ENCODE measurements at places on chromosomes 6 and 20.
A peak's percentile ranks its signal among the peaks of the same experiment; 100 is the strongest.

DNA sequence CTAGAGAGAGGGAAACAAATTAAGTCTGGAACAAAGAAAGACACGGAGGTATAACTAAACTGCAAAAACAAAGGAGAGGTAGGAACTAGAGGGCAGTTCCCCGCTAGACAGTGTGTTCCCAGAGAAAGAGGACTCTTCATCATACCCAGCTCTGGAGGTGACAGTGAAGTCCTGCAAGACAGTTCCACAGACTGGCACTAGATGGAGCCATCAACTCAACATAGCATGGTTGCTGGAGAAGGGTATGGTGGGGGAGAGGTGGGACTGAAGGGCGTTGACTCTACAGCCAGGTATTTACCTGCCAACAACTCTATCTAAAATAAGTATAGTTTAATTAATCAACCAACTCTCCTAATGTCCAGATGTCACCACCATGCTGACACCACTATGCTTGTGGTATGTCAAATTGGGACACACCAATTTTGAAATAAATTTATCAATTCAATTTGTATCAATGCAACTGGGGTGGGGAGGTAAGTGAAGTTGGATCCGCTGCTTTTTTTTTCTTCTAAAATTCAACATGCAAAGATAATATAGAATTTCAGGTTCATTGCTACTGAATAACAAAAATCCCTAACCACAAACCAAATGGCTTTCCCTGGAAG is 9.7 kb downstream of the BACH2 start:
- no peak for DNase-seq

DNA sequence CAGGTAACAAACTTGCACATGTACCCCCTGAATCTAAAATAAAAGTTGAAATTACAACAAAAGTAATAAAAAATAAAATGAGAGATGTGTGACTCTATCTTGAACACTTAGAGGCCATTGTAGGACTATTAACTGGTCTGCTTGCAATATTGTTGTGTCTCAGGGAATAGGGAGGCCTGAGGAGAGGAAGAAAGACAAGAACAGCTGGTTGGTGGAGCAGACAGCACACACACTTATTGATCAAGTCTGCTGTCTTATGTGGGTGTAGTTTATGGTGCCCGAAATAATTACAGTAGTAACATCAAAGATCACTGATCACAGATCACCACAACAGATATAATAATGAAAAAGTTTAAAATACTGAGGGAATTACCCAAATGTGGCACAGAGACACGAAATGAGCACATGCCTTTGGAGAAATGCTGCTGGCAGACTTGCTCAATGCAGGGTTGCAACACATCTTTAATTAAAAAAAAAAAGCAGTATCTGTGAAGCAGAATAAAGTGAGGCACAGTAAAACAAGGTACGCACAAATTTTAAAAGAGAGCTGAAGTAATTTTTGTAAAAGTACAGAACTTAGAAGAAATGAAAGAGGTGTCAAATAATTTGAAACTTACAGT is 110.1 kb upstream of the HDAC2 start:
- DNase-seq, result no peak

DNA sequence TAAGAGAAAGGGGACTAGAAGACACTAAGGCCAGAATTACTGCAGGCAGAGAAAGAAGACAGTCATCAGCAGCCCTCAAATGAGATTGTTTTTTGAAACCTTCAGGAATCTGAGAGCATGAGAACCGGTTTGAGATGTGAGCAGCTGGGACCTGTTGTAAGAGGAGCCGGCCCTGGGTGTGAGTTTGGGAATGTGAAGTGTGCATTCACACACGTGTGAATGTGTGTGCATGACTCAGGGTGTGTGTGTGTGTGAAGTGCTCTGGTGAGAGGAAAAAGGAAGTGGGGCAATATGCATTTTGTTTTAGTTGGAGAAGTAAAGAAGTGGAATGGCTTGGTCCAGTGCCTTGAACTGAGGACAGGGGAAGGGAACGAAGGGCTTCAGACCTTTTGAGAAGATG is 4.3 kb downstream of the SCUBE3 start:
- DNase-seq, result no peak

DNA sequence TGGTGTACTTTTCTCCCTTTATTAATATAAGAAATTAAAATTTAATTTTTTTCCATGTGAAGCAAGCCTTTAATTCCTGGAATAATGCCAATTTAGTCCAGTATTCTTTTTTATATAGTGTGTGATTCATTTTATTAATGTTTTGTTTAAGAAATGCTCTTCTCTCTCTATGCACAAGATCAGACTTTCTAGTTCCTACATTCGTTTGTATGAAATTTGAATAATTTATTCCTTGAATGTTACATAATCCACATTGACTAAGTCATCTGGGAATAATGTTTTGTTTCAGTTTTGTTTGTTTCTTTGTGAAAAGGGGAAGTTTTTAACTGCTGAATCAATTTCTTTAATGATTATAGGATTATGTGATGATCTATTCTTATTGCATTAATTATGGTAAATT is 181.4 kb upstream of the ID4 start:
- DNase-seq, result no peak

DNA sequence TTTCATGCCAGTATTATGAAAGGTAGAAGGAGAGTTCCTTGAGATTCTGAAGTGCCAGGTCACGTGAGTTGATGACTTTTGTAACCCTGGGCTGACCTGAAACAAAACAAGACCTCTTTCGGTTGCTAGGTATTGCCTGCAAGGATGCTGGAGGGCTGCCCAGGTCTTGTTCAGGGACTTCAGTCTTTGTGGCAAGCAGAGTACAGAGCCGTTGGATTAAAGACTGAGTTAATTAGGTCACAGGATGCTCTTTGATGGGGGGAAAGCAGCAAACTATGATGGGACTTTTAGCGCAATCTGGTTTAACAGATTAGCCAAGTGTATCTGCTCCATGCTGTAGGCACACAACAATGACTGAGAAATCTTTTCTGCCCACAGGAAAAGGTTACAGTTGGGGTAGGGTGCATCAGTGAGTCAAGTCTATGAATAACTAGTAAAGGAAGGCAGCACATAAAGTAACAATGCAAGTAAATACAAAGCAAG is 12.8 kb upstream of the ELOVL5 start:
- peak; percentile 53 for DNase-seq

- no peak for DNase-seq
Observed at GRCh38 chr6:156508923-156509322, 268.3 kb upstream of the ARID1B start.

- DNase-seq, result no peak
Observed at GRCh38 chr20:49318091-49318429, 40.2 kb upstream of the ZNFX1 start.

- no peak for DNase-seq
Observed at GRCh38 chr6:13053006-13053461, 275.3 kb downstream of the TBC1D7 start.

DNA sequence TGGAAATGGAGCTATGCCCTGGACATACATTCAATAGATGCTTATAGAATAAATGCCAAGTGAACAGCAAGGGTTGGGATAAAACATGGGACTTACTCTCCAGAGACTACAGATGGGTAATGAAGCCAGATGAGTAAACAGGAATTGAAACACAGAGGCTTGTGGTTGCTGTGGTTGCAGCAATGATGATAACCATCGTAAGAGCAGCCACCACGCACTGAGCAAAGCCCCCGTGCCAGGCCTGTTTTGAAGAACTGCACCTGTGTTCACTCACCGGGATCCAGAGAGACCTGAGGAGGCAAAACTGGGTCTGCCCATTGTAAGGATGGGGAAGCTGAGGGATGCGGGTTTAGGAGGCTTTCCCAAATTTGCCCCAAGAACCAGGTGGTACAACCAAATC is 431.1 kb upstream of the CDH4 start:
- DNase-seq, result no peak

DNA sequence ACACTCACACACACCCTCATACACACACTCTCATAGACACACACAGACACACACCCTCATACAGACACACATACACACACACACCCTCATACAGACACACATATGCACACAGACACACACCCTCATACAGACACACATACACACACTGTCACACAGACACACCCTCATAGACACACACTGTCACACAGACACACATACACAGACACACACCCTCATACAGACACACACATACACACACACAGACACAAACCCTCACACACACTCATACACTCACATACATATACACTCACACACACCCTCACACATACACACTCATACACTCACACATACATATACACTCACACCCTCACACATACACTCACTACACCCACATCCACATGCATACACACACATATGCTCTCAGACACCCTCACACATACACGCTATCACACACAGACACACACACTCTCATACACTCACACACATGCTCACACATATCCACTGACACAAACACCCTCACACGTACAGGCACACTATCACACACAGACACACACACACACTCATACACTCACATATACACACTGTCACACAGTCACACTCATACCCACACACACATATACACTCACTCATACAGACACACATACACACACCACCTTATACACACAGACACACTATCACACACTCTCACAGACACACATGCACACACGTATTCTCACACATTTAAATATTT is 9.1 kb downstream of the ADIG start:
- DNase-seq, result no peak

DNA sequence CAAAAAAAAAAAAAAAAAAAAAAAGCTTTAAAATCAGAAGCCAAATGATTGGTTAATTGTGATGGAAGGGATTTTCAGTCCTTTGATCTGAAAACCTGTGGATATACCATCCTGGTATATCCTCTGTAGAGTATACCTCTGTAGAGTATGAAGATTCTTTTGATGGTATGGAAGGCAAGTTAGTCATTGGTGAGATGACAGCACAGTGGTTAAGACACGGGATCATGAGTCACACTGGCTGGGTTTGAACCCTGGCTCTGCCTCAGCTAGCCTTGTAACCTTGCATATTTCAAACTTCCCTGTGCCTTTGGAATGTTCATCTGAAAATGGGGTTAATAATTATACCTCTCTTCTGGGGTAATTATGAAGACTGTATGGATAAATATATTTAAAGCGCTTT is 179.3 kb downstream of the CARMIL1 start:
- peak; percentile 94 for DNase-seq

GRCh38 chr6:23414051-23414445 is 712.0 kb upstream of the NRSN1 start:
- peak; percentile 7 for DNase-seq

GRCh38 chr20:35600993-35601973 is 14.3 kb upstream of the SPAG4 start:
- no peak for DNase-seq

GRCh38 chr6:168270274-168271172 is 49.1 kb downstream of the DACT2 start:
- DNase-seq, result no peak

GRCh38 chr6:27290065-27290849 is 21.8 kb downstream of the POM121L2 start:
- DNase-seq, result no peak

DNA sequence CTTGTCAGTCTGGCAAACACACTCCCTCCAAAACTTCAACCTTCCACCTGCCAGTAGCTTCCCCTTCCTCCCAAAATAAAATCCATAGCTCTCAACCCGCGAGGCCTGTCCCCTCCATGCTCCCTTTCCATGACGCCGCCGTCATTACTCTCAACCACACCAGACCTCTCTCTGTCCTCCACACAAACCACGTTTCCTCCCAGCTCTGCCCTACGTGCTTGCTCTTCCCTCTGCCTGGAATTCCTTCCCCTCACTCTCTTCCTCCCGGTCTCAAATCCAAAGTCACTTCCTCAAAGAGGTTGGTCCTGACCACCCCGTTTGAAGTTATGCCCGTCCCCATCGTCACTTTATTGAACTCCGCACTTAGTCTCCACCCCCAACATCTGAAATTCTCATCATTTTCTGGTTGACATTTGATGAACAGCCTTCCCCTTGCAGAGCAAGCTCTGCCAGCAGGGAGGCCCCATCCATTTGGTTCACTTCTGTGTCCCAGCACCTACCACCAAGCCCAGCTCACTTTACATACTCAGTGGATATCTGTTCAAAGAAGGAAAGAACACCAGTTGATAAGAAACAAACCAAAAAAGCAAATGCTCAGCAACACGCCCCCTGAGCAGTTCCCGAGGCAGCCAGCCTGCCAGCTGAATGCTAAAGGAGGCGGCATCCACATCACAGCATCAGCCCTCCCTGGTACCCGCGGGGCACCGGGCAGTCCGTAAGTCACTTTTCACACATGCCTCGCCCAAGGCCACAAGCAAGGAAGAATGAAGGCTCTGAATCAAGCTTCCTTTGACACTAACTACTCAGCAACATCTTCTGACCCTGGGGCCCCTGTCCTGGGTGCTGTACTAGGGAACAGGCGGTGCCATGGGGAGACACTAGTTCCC is 125.0 kb downstream of the NFATC2 start:
- no peak for DNase-seq

- peak; percentile 18 for DNase-seq
Observed at GRCh38 chr6:54135665-54136369, 24.6 kb downstream of the MLIP start.

GRCh38 chr6:151021896-151022295 is 156.4 kb downstream of the MTHFD1L start:
- no peak for DNase-seq

DNA sequence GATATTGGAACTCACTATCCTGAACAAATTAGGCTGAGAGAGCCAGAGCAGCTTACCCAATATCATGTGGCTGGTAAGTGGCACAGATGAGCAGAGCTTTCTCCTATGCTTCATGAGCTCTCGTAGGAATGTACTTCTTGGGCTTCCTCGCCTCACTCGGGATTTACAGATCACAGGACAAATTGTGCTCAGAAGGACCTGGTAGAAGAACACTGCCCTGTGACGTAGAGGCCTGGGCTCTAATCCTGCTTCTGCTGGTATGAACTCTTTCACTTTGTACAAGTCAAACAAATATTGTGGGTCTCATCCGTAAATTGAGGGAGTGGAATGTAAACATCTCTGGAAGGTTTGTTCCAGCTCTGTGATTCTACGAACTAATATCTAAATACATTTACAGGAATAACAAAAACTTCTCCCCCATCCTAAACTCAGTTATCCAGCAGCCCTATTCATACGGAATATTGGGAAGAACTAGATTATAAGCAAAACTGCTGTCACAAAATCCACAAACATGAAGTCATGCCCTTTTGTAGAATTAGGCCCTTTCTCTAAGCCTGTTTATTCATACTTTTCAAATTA is 187.6 kb downstream of the CLIC5 start:
- DNase-seq, result no peak

DNA sequence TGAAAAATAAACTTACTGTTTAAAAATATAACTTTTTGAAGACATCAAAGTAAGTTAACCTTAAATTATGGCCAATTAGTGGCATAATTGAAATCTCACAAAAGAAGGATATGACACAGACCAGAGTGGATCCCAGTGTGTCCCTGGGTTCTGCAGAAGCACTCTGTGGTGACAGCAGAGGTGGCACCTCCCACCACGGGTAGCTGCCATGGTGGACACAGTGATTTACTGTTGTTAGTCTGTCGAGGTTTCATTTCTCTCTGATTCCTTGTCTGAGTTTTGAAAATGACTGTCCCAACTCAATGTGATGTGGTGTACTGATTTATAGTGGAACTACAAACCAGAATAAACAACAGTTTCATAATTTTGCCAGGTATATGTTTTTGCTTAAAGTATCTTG is 76.5 kb downstream of the TULP4 start:
- DNase-seq, result no peak

Data from RCC 7860 (cell line).